ENCODE measurements at places on chromosomes 1 and 21. TPM values are rescaled to one million over a fixed set of nuclear protein-coding genes. Genes with fewer than 3 reads are reported as not detected.

DNA sequence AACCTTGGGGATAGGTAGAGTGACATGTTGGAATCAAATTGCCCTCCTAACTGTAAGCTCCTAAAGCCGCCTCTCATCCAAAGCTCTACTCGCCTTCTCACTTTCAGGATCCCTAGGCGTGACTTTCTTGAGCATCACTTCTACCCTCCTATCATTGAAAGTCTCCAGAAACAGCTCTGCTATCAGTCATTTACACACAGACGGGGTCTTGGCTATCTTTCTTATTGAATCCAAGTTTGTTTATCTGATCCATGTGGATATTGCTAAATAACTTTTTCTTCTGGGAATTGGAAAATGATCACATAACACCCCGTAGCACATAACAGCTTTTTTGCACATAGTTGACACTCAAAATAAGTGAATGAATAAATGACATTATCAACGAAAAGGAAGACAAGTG, 216.4 kb upstream of the KIAA0040 start:
- DNase-seq = no peak

- DNase-seq = no peak
These were observed 286.0 kb downstream of the ADGRL2 start for GRCh38 chr1:82086739-82087138.

DNA sequence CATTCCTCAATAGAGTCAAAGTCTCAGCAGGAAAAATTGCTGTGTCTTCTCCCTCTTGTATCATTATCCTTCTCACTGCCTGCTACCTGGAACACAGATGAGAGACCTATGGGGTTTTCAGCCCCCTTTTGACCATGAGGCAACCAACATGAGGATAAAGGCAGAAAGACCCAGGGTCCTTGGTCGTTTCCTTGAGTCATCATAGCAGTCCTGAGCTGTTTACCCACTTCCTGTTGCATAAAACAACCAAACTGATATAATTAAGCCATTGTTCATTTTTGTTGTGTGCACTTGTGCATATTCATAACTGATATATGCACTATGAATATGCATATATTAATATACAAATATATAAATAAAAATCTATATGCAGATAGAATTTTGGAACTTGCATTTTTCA, 188.3 kb upstream of the MAP1LC3C start:
- no peak for DNase-seq

DNA sequence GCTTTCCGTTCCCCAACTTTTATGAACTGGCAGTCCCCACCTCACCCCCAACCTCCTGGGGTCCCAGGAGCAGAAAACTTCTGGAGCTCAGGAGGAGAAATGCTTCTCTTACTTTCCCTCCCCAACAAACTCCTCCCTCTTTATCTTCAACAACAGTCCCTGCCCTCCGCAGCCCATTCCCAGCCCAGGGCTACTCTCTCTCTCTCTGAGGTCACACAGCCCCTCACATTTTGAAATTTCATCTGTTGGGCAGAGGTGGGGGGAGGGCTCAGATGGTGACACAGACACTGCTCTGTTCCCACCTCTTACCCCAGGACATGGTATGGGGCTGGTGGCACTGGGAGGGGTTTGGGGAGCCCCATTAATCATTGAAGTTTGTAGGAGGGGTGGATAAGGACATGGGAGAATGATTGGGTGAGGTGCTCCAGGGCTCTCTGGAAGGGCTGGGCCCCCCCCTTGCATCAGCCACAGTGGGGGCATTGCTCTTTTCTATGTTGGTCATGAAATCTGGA, 6.0 kb downstream of the PIK3CD start:
- DNase-seq = no peak

Gene LAX1
- not detected for total RNA-seq

Measured in SJCRH30 (cell line).